ENCODE measurements at places on chromosomes 3 and 15. TPM values are rescaled to one million over a fixed set of nuclear protein-coding genes. Genes with fewer than 3 reads are reported as not detected.

GRCh38 chr15:94844538-94845389 is 613.4 kb downstream of the MCTP2 start:
- H3K27ac ChIP-seq: no peak overlapping the region
- no peak for DNase-seq
- H3K4me3 ChIP-seq: no peak overlapping the region
- no peaks in the 10 kb centered on the region for H3K36me3 ChIP-seq

DNA sequence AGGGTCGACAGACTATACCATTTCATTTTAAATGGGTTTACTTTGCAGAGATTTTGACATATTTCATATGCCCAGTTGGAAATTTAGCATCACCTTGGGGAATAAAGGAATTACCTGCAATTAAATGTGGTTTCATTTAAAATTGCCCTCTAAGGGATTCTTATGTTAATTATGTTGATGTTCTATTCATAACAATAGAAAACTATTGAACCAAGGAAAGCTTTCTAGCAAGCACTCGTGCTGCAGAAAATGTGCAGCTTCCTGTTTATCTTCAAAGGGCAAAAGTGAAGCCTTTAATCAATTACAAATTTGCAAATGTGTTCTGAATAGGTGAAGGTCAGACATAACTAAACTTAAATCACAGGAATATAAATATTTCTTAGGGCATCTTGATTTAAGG is 352.1 kb downstream of the CHST2 start:
- no peak for DNase-seq
- no peak overlapping the region for H3K27ac ChIP-seq
- no peaks in the 10 kb centered on the region for H3K27me3 ChIP-seq
- no peaks in the 10 kb centered on the region for H3K4me1 ChIP-seq

GRCh38 chr3:170321321-170322034 is 36.0 kb upstream of the SKIL start:
- no peaks in the 10 kb centered on the region for H3K36me3 ChIP-seq
- H3K27ac ChIP-seq: no peak overlapping the region
- H3K4me1 ChIP-seq: no peaks in the 10 kb centered on the region
- H3K4me3 ChIP-seq: no peak overlapping the region

DNA sequence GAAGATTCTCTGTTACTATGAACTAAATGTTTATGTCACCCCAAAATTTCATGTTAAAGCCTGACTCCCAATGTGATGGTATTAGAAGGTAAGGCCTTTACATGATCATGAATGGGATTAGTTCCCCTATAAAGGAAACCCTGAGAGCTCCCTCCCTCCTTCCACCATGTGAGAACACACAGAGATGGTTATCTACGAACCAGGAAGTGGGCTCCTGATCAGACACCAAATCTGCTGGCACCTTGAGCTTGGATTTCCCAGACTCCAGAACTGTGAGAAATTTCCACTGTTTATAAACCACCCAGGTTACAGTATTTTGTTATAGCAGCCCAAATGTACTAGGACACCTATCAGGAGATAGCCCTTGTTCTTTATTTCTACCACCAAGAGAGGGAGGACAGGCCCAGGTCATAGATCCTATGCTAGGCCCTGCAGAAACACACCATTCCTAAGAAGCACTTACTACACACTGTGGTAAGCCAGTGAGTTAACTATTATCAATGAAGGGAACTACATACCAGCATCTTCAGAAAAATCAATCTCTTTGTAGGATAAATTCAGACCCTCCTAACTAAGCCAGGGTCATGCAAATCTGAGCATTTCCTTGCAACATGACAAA is 59.0 kb downstream of the PRKAR2A start:
- no peak for DNase-seq
- H3K36me3 ChIP-seq: no peaks in the 10 kb centered on the region
- no peaks in the 10 kb centered on the region for H3K27me3 ChIP-seq
- no peaks in the 10 kb centered on the region for H3K4me1 ChIP-seq

DNA sequence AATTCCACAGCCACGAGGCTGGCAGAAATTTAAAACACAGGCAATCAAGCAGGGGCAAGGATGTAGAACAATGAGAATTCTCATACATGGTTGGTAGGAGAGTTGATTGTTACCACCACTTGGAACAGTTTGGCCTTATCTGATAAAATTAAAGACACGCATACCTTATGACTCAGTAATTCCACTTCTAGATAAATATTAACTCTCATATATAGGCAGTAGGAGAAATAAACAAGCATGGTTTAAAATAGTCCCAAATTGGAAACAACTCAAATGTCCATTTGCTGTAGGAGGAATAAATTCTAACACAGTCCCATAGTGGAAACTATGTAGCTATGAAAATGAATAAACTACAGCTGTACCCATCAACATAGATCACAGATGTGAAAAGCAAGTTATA is 42.3 kb upstream of the USP3 start:
- no peak overlapping the region for H3K4me3 ChIP-seq
- no peaks in the 10 kb centered on the region for H3K36me3 ChIP-seq
- H3K27ac ChIP-seq: no peak overlapping the region
- DNase-seq: no peak
- peaks cover 5% of the 10 kb centered on the region for H3K27me3 ChIP-seq
- H3K4me1 ChIP-seq: no peaks in the 10 kb centered on the region

DNA sequence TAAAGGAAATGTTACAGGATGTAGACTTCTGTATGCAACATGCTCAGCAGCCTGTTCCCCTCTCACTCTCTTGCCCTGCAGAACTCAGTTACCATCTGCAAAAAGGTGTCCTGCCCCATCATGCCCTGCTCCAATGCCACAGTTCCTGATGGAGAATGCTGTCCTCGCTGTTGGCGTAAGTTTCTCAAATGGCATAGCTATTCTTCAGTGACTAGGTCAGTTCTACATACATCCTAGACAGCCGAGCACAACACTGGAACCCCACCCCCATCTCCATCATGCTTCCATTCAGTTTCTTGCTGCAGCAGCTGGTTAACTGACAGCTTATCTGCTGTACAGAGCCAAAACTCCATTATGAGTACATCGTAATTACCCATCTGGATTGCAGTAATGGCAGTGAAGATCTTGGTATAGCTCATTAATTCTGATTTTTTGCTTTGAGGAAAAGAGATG is 4.5 kb downstream of the THBS1 start:
- DNase-seq: peak; percentile 44
- H3K36me3 ChIP-seq: peaks cover 46% of the 10 kb centered on the region
- peaks cover 13% of the 10 kb centered on the region for H3K4me1 ChIP-seq
- no peaks in the 10 kb centered on the region for H3K27me3 ChIP-seq

PIERCE2 gene
- polyA plus RNA-seq: 4.3 TPM

FRMD4B gene
- polyA plus RNA-seq: 48.0 TPM

SMCO1 gene
- not detected for polyA plus RNA-seq
